Stimulated activated CD4-positive, alpha-beta T cell treated with anti-CD3 and anti-CD28 coated beads, Interleukin-1b, Interleukin-23, amount 100 ng/mL, for 24 hours (primary cell): ENCODE measurements at places on chromosomes 13 and 19.

DNA sequence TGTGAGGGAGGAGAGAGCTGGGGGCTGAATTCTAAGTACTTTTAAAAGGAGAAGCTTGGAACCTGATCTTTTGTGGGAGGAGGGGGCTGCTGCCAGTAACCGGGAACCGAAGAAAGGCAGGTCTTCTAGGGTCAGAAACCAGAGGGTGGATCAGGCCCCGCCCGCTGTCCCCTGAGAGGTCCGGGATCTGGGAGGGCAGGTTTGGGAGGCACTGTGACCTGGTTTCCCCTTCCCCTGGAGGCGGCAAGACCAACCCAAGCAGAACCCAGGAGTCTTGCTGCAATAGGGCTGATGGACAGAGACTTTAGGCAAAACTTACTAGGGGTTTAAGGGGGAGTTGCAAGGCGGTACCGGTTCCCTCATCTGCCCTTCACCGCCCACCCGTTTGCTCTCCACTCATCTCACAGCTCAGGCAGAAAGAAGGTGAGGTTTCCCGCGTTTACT lies 707 bp upstream of the KLK8 start:
- no peak for DNase-seq

GRCh38 chr19:36377541-36378178 lies 1.3 kb downstream of the ZFP14 start:
- no peak for DNase-seq

DNA sequence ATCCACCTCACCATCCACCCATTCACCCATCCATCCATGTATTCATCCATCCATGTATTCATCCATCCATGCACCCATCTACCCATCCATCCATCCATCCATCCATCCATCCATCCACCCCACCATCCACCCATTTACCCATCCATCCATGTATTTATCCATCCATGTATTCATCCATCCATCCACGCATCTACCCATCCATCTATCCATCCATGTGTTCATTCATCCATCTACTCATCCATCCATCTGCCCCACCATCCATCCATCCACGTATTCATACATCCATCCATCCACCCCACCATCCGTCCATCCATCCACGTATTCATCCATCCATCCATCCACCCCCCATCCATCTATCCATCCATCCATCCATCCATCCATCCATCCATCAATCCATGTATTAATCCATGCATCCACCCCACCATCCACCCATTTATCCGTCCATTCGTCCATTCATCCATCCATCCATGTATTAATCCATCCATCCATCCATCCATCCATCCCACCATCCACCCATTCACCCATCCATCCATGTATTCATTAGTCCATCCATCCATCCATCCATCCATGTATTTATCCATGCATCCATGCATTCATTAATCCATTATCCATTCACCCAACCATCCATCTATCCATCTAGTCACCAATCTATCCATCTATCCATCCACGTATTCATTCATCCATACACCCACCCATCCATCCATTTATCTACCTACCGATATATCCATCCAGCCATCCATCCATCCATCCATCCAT lies 2.6 kb downstream of the IL12RB1 start:
- no peak for DNase-seq

DNA sequence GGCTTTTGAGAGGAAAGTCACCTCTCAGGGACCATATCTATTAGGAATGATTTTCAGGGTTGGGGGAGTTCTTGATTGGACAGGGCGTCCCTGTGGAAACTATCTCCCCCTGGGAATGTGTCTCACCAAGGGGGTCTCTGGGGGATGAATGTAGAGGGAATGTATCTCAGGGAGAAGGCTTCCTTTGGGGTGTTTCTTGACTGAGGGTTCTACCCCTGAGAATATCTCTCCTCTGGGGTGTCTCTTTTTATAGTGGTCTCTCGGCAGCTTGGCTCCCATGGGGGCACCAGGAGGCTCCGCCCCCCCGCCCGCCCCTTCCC lies 1.0 kb downstream of the RTBDN start:
- no peak for DNase-seq

DNA sequence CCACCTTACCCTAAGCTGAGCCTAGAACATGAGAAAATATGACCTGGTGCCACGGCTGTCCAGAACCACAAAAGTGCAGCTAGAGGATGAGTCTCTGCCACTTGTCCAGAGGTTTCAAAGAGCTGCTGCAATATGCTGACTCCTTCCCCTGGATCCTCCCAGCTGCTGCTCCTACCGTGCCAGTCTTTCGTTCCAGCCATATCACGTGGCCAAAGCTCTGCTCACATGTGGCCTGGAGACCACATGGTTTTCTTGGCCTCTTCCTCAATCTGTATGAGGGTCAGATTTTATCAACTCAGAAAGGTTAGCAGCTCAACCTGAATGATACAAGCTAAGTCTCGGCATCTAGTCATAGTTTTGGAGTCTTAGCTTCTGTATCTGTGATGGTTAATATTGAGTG lies 3.2 kb upstream of the SACS start:
- DNase-seq: no peak
